Glomerular endothelial cell (primary cell): ENCODE measurements at places on chromosomes 13 and 19. TPM values are rescaled to one million over a fixed set of nuclear protein-coding genes. Genes with fewer than 3 reads are reported as not detected.
A peak's percentile ranks its signal among the peaks of the same experiment; 100 is the strongest.

DNA sequence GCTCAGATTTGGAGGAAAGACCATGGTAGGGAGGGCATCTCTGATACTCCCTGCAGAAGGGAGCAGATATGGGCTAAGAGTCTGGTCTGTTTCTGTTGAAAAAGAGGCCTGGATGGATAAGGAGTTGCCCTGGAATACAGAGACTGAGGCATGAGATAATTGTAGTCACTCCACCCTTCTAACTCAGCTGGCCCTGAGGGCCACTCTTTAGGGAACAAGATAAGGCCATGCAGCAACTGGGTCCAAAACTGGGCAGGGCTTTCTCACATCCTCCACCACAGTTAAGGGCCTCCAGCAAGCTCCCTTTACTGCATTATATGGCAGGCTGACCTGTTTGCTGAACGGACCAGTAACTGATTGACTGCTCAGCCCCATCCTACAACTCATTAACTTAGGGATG lies 1.3 kb downstream of the ZNF749 start:
- no peak for DNase-seq

DNA sequence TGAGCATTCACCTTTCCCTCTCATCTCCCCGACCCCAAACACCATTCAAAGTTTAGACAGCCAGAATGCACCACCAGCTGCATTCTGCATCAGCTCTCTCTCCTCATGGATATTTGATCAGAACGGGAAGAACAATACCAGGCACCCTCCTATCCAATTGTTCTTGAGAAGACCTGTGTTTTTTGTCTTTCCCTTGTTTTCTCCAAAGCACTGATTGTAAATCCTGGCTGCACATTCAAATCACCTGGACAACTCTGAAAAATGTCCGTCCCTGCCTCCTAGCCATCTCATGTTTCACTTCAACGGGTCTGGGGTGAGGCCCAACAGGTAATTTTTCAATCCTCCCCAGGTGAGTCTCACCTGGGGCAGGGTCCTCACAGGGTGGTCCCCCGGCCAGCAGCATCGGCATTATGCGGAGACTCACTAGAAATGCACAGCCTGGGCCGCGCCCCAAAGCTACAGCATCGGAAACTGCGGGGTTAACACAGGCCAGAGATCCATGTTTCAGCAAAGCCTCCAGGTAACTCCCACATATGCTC lies 5.5 kb downstream of the IRS2 start:
- DNase-seq = no peak

DNA sequence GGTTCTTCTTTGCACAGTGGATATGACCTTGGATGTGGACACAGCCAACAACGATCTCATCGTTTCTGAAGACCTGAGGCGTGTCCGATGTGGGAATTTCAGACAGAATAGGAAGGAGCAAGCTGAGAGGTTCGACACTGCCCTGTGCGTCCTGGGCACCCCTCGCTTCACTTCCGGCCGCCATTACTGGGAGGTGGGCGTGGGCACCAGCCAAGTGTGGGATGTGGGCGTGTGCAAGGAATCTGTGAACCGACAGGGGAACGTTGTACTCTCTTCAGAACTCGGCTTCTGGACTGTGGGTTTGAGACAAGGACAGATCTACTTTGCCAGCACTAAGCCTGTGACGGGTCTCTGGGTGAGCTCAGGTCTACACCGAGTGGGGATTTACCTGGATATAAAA lies 9.4 kb downstream of the RFPL4AL1 start:
- no peak for DNase-seq

- DNase-seq = no peak
Measured at GRCh38 chr13:111296417-111296816, 24.0 kb upstream of the TEX29 start.

DNA sequence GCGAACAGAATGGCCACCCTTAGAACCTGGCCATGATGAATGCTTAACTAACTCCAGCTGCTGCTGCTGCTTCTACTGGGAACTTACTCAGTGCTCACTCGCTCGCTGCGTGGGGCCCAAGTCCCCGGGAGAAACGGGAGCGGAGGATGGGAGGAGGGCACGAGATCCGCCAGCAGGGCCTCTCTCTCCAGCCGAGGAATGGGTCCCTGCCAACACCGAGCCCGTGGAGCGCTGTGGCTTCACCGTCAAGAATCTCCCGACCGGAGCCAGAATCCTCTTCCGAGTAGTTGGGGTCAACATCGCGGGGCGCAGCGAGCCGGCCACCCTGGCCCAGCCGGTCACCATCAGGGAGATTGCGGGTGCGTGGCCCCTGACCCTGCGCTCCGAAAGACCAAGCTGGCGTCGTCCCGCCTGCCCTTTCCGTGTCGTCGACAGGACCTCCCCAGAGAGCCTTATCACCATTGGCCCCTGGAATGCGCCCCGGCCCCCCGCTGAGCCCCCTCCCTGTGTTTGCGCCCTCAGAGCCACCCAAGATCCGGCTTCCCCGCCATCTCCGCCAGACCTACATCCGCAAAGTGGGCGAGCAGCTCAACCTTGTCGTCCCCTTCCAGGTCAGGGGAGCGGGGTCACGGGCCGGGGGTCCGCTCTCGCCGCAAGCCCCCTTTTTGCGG lies 17.8 kb upstream of the EMC10 start:
- DNase-seq = no peak

DNA sequence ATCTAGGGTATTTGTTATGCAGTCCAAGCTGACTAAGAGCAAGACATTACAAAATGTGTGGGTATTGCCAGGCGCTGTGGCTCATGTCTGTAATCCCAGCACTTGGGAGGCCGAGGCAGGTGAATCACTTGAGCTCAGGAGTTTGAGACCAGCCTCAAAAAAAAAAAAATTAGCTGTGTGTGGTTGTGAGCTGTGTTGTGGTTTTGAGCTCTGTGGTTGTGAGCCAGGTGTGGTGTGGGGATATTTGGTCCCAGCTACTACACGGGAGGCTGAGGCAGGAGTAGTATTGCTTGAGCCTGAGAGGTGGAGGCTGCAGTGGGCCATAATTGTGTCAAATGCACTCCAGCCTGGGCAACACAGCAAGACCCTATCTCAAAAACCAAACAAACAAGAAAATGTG lies 5.6 kb upstream of the KEAP1 start:
- DNase-seq = no peak

DNA sequence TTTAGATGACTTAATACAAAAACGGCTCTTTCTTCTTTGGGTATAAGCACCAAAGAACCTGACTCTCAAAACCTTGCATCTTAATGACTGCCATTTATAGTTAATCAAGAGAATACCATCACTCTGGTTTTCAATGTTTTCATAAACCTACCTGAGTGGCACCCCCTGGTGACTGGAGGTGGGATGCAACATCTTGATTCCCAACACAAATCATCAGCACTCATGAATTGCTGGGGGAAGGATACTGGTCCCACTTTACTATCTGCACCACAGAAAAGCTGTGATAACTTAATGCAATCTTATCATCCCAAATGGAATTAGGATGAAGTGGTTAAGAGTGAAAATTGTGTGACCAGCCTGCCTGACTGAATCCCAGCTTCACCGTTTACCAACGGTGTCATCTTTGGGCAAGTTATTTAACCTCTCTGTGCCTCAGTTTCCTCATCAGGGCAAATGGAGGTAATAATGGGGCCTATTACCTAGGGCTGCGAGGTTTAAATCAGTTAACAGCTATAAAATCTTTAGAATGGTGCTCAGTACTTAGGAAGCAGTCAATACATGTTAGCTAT lies 366.4 kb downstream of the KLF12 start:
- no peak for DNase-seq

DNA sequence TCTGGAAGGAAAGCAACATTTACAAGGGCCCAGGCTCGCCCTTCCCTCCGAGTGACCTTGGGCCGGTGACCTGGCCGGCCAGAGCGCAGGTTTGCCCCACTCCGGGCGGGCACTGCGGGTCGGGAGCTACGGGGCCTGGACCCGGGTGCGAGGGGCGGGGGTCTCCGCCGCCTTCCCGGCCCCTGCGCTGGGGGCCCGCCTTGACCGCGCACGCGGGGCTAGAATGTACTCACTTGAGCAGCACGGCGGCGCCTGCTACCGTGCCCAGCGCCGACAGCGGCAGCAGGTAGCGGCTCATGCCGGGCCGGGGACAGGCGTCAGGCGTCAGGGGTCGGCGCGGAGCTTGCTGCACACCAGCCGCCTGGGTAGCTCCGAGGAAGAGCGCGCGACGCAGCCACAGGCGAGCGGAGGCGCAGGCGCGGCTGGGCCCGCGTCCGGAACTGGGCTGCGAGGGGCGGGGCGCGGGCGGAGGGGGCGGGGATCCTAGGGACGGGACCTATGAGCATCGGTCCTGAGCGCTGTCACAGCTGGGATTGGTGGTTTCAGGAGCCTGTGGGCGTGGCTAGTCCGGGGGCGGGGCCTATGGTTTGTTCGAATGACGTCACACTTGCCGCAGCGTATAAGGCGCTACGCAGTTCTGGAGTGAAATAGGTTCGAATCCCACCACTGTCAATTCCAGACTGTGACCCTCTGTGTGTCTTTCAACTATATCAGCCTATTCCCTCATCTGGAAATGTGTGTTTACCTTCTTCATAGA lies at the start of gene RDH13:
TSS of gene RDH13 (minus strand) at position 414 of the 757 bp plus-strand sequence. CDS start at position 298, 116 bp downstream.
- peak; percentile 80 for DNase-seq

- no peak for DNase-seq
Measured at GRCh38 chr19:5804516-5805461, at the start of gene NRTN. Gene NRTN, plus strand, starts transcription at chr19:5805067. Its CDS starts 19,099 bp downstream, at chr19:5824166.

DNA sequence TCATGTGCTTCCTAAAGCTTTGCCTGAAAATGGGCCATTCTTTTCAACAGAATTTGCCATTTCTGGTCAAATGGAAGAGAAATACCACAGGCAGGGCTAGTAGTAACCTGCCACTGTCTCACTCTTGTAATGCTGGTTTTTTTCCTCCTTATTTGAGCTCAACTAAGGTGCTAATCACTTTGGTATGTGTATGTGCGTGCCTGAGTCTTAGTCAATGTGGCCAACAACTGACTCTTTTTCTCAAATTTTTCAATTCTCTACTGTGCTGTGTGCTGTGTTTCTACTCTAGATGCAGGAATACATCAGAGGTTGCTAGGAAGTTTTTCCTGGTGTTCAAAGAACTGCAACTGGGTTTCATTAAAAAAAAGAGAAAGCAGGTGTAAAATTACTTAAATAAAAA lies 870.2 kb downstream of the EFNB2 start:
- no peak for DNase-seq

DNA sequence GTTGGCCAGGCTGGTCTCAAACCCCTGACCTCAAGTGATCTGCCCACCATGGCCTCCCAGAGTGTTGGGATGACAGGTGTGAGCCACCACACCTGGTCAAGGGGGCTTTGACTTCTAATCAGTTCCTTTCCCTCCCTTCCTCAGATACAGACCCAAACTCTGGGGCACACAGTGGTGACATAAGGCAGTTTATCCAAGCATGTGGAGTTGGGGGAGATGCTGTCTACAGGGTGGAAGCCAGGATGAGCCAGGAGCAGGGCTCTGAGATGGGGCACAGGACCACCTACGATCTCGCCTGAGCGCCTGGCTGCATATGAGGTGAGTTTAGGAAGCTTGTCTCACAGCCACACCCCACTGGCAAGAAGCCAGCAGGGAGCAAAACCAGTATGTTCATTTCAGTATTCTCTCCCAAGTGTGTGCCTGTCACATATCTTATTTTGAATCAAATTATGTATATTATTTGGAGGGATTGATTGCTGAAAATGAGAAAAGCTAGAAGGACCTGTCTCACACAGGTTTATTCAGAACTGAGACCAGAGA lies 67.7 kb downstream of the KCTD15 start:
- no peak for DNase-seq

- no peak for DNase-seq
Measured at GRCh38 chr19:27679905-27680304, 1533.0 kb downstream of the UQCRFS1 start.

DNA sequence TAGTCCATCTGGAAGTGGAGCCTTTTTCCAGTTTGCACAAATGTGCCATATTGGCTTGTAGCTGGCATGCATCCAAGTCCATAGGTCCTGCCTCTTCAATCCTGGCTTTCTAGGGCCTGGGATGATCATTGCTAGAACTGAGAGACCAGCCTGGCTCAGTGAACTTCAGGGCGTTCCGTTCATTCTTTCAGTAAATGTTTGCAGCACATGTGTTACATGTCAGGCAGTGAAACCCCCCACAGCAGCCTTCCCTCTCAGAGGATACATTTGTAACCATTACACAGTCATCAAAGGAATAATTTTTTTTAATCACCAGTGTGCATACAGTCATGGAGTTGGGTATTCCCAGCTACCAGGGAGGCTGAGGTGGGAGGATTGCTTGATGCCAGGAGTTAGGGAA lies 9.7 kb downstream of the FUT2 start:
- DNase-seq = no peak

The RASGRP4 gene
- not detected in 2 replicates for total RNA-seq

The ZNF534 gene
- not detected in 2 replicates for total RNA-seq

The PGPEP1 gene
- total RNA-seq = 18.6 and 26.5 TPM in 2 replicates
